Tibial nerve (tissue), 4 donors: ENCODE measurements at places on chromosomes 7 and 10.

DNA sequence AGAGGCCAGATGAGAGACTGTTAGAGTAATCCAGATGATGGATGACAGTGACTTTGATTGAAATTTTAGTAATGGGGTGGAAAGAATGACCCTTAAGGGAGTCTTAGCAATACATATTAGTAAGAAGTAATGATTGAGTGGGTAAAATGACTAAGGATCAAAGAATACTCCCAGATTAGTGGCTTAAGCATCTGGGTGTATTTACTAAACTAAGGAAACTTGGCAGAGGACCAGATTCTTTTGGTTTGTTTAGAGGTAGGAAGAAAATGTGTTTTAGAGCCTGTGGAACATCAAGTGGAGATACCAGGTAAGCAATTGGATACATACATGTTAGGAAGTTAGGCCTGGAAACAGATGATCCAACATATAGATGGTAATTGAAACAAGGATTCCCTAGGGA, 58.8 kb upstream of the ADRA2A start:
- no peaks in the 10 kb centered on the region for H3K36me3 ChIP-seq
- no peak overlapping the region for H3K27ac ChIP-seq
- DNase-seq: no peak

DNA sequence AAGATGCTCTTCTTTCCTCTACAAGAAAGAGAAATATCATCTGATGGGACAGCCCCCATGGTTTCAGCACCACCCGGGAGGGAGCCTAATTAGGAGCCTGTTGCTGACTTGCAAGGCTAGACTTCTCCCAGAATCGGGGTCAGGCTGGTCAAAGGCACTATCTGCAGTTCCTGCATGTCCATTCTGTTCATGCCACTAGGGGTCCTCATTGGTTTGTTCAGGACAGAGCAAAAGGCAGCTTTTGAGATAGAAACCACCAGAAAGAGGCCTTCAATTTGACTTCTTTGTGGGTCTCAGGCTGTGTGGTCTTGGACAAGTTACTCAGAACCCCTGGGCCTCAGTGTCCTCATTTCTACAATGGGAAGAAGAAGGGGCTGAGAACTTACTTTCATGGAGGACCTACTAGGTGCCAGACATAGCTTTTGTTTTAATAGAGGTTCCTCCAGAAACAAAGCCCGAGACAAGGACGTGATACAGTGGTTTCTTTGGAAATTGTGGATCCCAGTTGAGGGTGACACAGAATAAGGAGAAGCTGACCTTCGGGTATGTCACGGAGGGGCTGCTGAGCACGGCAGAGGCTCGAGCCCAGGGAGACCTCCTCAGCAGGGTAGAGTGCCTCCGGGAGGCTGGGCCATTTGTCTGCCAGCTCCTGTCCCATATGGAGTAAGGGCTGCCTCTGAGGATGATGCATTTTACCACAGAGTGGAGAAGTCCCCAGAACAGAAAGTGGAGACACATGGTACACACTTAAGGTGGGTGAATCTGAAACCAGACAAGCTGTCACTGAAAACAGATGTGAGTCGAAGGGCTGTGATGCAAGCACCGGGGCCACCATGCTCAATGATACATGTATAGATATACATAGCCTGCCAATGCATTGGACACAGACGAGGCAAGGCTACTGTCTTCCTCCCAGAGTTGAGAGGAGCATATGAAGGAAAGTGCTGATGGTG, 33.1 kb upstream of the NEUROD6 start:
- H3K27me3 ChIP-seq: no peaks in the 10 kb centered on the region
- no peak overlapping the region for H3K27ac ChIP-seq
- no peak overlapping the region for H3K4me3 ChIP-seq
- H3K36me3 ChIP-seq: no peaks in the 10 kb centered on the region
- no peak for DNase-seq

- H3K27ac ChIP-seq: no peak overlapping the region
- H3K36me3 ChIP-seq: no peaks in the 10 kb centered on the region
- no peak overlapping the region for H3K4me3 ChIP-seq
- DNase-seq: no peak
- no peaks in the 10 kb centered on the region for H3K4me1 ChIP-seq
- no peaks in the 10 kb centered on the region for H3K27me3 ChIP-seq
Observed at GRCh38 chr10:18424200-18424599, 227.2 kb downstream of the NSUN6 start.

GRCh38 chr7:115962340-115962739, 68.2 kb downstream of the TFEC start:
- DNase-seq: no peak
- H3K36me3 ChIP-seq: no peaks in the 10 kb centered on the region
- no peak overlapping the region for H3K27ac ChIP-seq
- no peaks in the 10 kb centered on the region for H3K27me3 ChIP-seq

DNA sequence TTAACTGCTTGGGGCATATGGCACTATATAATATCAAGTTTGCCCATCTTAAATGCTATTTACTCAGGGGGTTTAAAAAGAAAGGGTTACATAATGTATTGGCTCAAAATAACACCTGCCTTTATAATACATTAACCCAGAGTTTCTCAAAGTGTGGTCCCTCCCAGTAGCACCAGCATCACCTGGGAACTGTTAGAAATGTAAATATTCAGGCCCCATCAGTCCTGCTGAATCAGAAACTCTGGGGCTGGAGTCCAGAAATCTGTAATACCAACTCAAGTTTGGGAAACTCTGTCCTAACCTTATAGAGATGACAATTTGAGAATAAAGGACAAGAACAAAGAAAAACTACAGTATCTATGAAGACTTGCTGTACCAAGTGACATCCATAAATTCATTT, 270.7 kb downstream of the PARD3 start:
- no peaks in the 10 kb centered on the region for H3K36me3 ChIP-seq
- DNase-seq: no peak
- no peaks in the 10 kb centered on the region for H3K4me1 ChIP-seq
- no peak overlapping the region for H3K4me3 ChIP-seq
- no peak overlapping the region for H3K27ac ChIP-seq

DNA sequence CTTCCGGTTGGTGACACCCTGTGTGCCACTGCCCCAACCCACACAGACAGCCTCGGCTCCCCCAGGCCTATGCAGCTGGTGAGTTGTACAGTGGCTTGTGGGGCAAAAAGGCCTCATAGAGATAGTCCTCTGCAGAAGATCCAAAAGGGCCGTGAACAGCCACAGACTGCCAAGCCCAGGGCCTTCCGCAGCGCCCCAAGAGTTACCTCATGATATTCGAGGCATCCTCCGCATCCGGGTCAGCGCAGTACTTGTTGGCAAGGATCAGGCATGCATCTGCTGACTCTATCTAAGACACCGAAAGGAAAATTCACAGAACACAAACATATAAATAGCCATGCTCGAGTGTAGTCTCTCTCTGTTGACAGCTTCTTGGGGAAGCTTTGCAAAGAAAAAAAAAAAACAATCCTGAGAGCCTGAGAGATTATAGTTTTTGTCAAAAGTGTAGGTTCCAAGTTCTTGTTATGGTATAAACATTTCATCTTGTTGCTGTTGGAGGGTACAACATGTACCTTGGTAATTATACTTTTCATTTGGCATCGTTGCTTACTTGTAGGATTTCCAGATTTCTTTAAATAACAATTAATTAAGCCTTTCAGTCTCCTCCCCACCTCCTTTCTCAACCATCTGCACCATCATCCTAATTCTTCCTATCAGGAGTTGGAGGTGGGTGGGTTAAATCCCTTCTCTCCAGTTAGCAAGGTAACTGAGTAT, 553.0 kb downstream of the KCNMA1 start:
- H3K36me3 ChIP-seq: no peaks in the 10 kb centered on the region
- no peak overlapping the region for H3K27ac ChIP-seq
- no peaks in the 10 kb centered on the region for H3K27me3 ChIP-seq
- no peaks in the 10 kb centered on the region for H3K4me1 ChIP-seq
- H3K4me3 ChIP-seq: no peak overlapping the region

- H3K27ac ChIP-seq: no peak overlapping the region
- no peaks in the 10 kb centered on the region for H3K36me3 ChIP-seq
Observed at GRCh38 chr7:52504561-52504960, 530.9 kb upstream of the POM121L12 start.

DNA sequence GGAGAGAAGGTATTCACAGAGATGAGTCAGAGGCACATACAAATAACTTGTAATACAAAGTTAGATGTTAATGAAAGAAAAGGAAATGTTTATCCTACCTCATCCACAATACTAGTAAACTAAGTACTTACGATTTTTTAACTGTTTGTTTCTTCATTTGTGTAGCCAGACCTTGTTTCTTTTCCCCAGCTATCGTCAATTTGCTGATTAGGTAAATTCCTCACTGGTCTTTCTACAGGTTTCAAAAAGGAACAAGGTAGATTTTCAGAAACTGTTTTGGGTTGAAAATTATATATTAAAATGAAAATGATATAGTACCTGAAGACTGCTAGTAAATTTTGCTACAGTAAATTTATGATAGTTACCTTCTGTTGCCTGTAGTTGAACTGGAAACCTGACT, 56.6 kb downstream of the PON1 start:
- H3K4me1 ChIP-seq: no peaks in the 10 kb centered on the region
- H3K27me3 ChIP-seq: no peaks in the 10 kb centered on the region
- H3K4me3 ChIP-seq: no peak overlapping the region
- no peak for DNase-seq
- H3K27ac ChIP-seq: no peak overlapping the region

- no peak for DNase-seq
- no peaks in the 10 kb centered on the region for H3K36me3 ChIP-seq
- no peak overlapping the region for H3K4me3 ChIP-seq
- H3K27me3 ChIP-seq: no peaks in the 10 kb centered on the region
Observed at GRCh38 chr10:78255796-78256638, 222.4 kb downstream of the RPS24 start.

DNA sequence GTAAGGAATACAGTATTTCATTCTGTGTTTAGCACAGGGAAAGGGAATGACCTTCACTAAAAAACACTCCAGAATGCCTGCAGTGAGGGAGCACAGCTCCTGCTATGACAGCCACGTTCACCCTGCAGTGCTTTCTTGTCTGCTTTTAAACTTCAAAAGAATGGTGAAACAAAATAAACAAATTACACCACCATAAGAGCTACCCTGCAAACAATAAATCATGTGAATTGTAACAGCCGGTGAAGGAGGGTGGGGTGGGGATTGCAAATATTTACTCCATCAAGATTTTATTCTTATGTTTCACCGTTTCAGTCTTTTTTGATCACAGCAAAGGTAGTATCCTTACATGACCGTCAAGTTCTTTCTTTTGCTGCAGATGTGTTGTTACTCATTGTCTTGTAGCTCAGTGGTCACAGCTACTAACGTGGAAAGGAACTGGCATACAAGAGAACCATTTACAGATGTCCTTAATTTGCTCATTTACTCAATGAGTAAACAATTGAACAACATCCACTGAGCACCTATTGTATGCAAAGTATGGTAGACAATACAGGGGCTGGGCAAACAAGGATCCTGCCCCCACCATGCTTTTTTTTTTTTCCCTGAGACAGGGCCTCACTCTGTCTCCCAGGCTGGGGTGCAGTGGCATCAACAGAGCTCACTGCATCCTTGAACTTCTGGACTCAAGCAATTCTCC, 4.1 kb upstream of the CHN2 start:
- no peaks in the 10 kb centered on the region for H3K36me3 ChIP-seq
- no peaks in the 10 kb centered on the region for H3K4me1 ChIP-seq
- H3K27me3 ChIP-seq: peaks cover 12% of the 10 kb centered on the region
- H3K27ac ChIP-seq: no peak overlapping the region
- H3K4me3 ChIP-seq: no peak overlapping the region

DNA sequence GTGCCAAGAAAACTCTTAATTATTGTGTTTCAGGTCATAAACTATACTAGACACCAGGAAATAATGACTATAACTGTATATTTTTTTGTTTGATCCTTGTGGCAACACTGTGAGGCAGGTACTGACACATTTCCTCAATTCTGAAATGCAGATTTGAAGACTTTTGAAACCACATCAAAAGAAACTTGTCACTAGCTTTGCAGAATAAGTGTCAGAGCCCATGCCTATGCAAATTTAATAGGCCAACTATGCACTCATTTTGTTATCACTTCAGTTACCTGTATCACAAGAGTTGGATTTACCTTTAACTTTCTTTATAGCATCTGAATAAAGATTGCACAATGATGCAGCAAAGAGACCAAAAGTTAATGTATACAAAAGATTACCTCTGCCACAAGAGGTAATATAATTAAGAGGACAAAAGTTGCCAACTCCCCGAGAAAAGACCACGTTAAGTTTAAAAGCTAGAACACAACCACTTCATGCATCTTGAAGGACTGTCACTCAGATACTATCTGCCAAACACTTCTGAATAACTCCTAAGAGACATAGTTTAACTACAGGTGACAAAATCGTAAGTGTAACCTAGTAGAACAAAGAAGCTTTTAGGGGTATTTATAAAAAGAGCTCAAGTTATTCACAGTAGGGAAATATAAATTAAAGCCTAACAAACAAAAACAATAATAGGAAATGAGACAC, 80.5 kb downstream of the ELAPOR2 start:
- no peak overlapping the region for H3K4me3 ChIP-seq
- no peaks in the 10 kb centered on the region for H3K27me3 ChIP-seq
- H3K36me3 ChIP-seq: no peaks in the 10 kb centered on the region
- H3K27ac ChIP-seq: no peak overlapping the region

DNA sequence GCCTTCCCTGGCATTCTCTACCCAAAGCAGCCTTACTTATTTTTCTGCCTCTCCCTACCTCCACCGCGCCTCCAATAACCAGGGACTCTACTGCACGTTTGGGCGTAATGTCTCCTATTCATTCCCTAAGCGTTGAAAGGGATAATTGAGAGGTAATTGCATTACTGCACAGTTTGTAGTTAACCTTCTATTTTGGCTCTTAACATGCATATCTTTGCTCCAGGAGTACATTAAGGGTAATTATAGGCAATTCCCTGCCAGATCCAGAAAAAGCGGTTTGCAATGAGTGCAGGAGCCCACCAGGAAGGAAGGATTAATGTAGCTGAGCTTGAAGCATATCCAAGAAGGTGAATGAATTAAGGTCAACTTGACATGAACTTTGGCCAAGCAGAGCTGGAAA, 558.4 kb downstream of the TYW1 start:
- no peaks in the 10 kb centered on the region for H3K36me3 ChIP-seq
- H3K4me3 ChIP-seq: no peak overlapping the region
- H3K27me3 ChIP-seq: no peaks in the 10 kb centered on the region

DNA sequence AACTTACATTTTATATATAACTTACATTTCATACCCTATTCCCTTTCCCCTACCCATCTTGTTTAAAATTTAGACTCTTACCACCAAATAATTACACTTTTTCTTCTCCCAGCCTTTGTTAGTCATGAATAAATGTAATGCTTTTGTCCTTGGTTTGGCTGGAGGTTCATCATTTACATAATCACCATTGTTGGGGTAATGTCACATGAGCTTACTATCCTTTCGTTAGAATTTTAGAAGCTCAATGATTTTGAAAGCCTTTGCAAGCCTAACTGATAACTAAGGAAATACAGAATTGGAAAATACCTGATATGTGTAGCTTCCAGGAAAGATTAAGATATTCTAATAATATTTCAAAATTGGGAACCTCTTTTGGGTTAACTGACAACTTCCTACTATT, 171.7 kb downstream of the PLXDC2 start:
- H3K36me3 ChIP-seq: no peaks in the 10 kb centered on the region
- no peaks in the 10 kb centered on the region for H3K27me3 ChIP-seq
- H3K4me1 ChIP-seq: no peaks in the 10 kb centered on the region
- no peak overlapping the region for H3K4me3 ChIP-seq
- DNase-seq: no peak
